ENCODE measurements at places on chromosomes 3 and 15. TPM values are rescaled to one million over a fixed set of nuclear protein-coding genes. Genes with fewer than 3 reads are reported as not detected.

The GABRR3 gene
- total RNA-seq = not detected

The SUCNR1 gene
- not detected for total RNA-seq

The GOLGA8G gene
- total RNA-seq = not detected

The SFMBT1 gene
- total RNA-seq = 1.3 TPM

The RBSN gene
- total RNA-seq = 12.9 TPM

The CDHR4 gene
- not detected for total RNA-seq

The AAGAB gene
- total RNA-seq = 33.8 TPM

The TRPM1 gene
- total RNA-seq = 0.60 TPM

The TXNRD3 gene
- 5.5 TPM for total RNA-seq

The SLC12A8 gene
- total RNA-seq = 0.74 TPM

The UACA gene
- 71.3 TPM for total RNA-seq

The PRSS50 gene
- total RNA-seq = not detected

The MST1R gene
- total RNA-seq = 1.7 TPM

The FOXL2NB gene
- total RNA-seq = not detected

The SERINC4 gene
- 0.05 TPM for total RNA-seq

The SRGAP3 gene
- total RNA-seq = 0.07 TPM

The ZNF860 gene
- 1.6 TPM for total RNA-seq

The RARRES1 gene
- total RNA-seq = 5.1 TPM

The CLRN1 gene
- not detected for total RNA-seq

The GRAMD2A gene
- 0.20 TPM for total RNA-seq

The DCUN1D1 gene
- total RNA-seq = 14.3 TPM

The FBXO40 gene
- not detected for total RNA-seq

The GPR87 gene
- total RNA-seq = not detected

The GOLGA6B gene
- total RNA-seq = not detected

The ALDH1A3 gene
- 39.8 TPM for total RNA-seq

The CLCN2 gene
- total RNA-seq = 0.93 TPM

The AADACL2 gene
- total RNA-seq = not detected

The CPA3 gene
- total RNA-seq = 2.3 TPM

The CCDC54 gene
- total RNA-seq = not detected

The PIGZ gene
- total RNA-seq = 4.6 TPM

The EPHB3 gene
- not detected for total RNA-seq

The TGM4 gene
- total RNA-seq = 0.07 TPM

The GOLGA8T gene
- not detected for total RNA-seq

The CA12 gene
- total RNA-seq = 0.33 TPM

The TRIM42 gene
- total RNA-seq = not detected

The MLH1 gene
- total RNA-seq = 33.8 TPM

The SUSD5 gene
- 4.3 TPM for total RNA-seq

The TM4SF1 gene
- total RNA-seq = 612 TPM

The GUCA1C gene
- total RNA-seq = not detected

The LRRN1 gene
- not detected for total RNA-seq

The CYP1A2 gene
- not detected for total RNA-seq

The ARGFX gene
- not detected for total RNA-seq

The CLSTN2 gene
- 0.05 TPM for total RNA-seq

The SI gene
- not detected for total RNA-seq

The KLHL6 gene
- total RNA-seq = 12.3 TPM

The SH3GL3 gene
- not detected for total RNA-seq

The EXD1 gene
- total RNA-seq = not detected

The PLA2G4B gene
- 0.89 TPM for total RNA-seq

The NEK11 gene
- total RNA-seq = 1.1 TPM

The PSTPIP1 gene
- total RNA-seq = 0.60 TPM

The GOLGA6L7 gene
- not detected for total RNA-seq

The UBA5 gene
- 29.4 TPM for total RNA-seq

The PRKCD gene
- total RNA-seq = 8.5 TPM

The SLC12A1 gene
- not detected for total RNA-seq

The LIPH gene
- total RNA-seq = not detected

The CEMIP gene
- total RNA-seq = 0.10 TPM

Data from mammary microvascular endothelial cell (primary cell).